LoVo (cell line): ENCODE measurements at places on chromosomes 2 and 18.

GRCh38 chr2:169925968-169926367, 98.7 kb downstream of the UBR3 start:
- DNase-seq: no peak

GRCh38 chr2:110157153-110157793, 41.7 kb upstream of the MALL start:
- peak; percentile 56 for DNase-seq

DNA sequence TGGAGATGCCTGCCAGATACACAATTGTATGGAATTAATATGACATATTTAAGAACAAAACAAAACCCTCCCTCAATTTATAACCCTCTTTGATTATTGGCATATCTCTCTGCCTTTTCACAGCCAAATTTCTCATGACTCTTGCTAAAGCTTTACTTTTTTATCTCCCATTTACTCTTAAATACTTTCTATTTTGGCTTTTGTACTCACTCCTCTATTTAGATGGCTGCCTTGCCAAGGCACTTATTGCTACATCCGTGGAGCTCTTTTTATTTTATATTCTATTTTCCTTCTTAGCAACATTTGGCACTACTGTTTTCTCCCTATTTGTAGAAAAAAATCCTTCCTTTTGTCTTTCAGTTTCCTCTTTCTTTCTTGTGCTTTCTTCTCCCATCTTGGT, 466.4 kb upstream of the CWC22 start:
- no peak for DNase-seq

- DNase-seq: no peak
Measured at GRCh38 chr2:236954641-236955040, 131.0 kb upstream of the COPS8 start.

DNA sequence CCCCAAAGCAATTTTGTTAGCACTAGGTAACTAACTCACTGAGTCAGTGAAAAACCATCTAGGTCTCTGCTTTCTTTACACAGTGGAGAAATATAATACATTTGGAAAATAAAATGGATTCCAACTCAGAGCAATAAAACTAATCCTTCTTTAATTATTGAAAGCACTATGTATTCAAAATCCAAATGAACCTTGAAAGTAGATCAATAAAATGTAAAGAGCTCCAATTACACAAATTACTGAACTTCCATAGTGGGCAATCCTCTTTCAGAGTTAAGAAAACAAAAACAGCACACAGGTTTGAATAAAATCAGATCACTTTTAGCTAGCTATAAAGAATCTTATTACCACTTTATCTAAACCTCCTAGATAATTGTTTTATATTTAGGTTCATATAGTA, 208.1 kb downstream of the NR4A2 start:
- DNase-seq: no peak

DNA sequence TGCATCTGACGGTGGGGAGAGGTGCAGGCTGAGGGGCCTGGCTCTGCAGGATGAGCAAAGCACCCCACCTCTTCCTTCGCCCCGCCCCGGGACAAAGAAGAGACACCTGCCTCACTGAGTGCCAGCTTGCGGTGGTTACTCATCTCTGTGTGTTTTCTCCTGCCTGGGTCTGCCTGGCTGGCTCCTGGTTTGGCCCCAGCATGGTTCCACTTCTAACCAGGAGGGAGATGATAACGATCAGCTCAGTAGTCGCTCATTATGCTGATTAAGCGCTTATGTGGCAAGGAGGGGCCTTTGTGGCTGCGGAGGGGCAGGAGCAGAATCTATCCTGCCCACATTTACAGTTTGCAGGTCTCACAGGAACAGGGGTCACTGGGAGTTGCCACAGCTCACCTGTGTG, 68.7 kb upstream of the EDAR start:
- no peak for DNase-seq

GRCh38 chr2:18378020-18378653, 182.3 kb downstream of the RDH14 start:
- peak; percentile 53 for DNase-seq

GRCh38 chr2:231707625-231707926, 749 bp upstream of the PTMA start:
- DNase-seq: no peak
